Gastroesophageal sphincter (tissue), 4 donors: ENCODE measurements at places on chromosomes 5 and 9. TPM values are rescaled to one million over a fixed set of nuclear protein-coding genes. Genes with fewer than 3 reads are reported as not detected.
A peak's percentile ranks its signal among the peaks of the same experiment; 100 is the strongest.

The ETF1 gene
- total RNA-seq = 163 TPM

DNA sequence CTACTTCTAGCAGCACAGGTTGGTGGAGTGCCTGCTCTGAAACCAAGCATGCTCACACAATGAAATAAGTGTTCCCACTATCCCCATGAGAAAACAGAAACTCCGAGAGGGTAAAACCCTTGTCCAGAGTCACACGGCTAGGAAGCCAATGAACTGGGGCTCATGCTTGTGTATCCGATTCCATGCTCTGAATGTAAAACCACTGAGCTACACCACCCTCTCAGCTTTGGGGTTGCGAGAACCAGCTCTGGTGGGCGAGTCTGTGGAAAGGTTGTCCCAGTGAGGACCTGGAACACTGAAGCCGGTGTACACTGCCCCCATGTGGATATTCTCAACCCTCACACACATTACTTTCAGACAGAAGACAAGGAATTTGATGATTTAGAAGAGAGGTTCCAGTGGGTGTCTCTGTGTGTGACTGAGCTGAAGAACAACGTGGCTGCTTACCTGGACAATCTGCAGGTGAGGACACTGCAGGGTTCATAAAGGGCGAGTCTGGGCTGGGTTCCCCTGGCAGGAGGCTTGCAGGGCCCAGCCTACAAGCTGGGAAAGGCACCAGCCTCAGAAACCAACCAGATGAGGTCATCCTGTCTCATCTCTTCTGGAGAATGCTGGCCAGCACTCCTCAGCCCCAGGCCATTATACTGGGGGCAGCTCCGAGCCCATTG is 37.4 kb downstream of the ARHGEF37 start:
- peak; percentile 60 for ATAC-seq

The ZNF608 gene
- total RNA-seq = 24.4 TPM

- ATAC-seq = no peak
These were observed 501.3 kb upstream of the RORB start for GRCh38 chr9:73995836-73996235.

GRCh38 chr5:136526791-136527190 is 161.4 kb upstream of the TRPC7 start:
- ATAC-seq = no peak

DNA sequence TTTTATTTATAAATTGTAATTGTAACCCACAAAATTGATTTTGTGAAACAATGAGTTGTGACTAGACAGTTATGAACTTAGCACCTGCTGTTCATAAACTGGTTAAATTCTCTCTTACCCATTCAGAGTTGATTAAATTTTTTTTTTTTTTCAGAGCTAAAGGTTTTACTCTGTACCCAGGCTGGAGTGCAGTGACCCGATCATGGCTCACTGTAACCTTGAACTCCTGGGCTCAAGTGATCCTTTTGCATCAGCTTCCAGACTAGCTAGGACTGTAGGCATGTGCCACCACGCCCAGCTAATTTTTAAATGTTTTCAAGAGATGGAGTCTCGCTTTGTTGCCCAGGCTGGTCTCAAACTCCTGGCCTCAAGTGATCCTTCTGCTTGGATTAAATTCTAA is 1.9 kb downstream of the HSD17B4 start:
- no peak for ATAC-seq

The MAMDC4 gene
- total RNA-seq = 1.0 TPM

DNA sequence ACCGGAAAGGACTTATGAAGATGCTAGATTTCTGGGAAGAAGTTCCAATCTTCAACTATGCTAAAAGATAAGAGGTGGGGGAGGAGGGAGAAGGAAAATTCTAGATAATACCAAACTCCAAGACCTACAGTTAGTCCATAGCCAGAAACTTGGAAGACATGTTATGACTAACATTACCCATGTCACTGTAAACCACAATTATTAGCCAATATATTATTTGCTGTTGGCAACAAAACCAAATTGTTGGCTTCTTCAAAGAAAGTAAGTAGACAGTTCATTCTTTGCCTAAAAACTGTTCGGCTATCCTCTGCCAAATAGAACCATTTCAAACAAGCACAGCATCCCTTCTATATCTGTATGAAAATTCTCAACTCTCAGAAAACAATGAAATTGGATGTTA is 25.1 kb downstream of the PRLR start:
- ATAC-seq = no peak

DNA sequence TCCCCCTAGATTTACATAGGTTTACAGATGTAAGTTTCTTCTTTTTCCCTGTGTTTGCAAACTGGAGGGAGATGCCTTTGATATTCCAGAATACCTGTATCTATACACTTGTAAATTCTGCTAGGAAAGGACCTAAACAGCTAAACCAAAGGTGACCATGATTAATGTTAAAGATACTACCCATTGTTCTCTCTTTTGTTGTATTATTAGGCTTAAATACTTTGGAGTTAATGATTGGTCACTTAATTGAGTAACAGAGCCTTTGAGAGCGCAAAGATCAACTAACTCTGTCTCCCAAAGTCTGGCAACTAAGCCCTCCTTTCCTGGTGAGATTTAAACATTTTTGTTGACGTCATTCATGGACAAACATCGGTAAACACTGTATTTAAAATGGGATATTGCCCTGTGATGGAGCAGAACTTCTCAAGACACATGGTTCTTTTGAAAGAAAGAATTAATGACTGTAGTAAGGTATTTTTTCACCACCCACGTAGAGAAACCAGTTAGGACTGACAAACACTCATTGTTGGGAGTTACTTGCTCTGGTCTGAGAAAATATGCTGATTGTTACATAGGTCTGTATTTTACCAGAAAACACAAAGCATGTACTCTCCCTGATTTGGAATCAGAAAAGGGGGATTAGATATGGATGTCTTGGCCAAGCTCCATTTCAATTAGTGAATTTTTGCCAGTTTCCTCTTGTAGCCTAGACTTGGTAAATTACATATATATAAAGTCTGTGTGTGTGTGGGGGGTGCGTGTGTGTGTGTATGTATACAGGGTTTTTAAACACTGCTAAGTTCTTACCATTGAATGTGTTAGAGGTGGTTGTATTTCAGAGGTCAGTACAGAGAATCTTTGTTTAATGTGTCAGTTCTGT is 4.6 kb downstream of the VCAN start:
- no peak for ATAC-seq
